NCI-H1092 (cell line): ENCODE measurements at places on chromosomes 1 and 21.

GRCh38 chr1:48776393-48777218 is at the start of gene BEND5:
TSS of gene BEND5 (minus strand) at chr1:48776891. CDS start at chr1:48776831, 60 bp downstream.
- DNase-seq, result peak; percentile 58

DNA sequence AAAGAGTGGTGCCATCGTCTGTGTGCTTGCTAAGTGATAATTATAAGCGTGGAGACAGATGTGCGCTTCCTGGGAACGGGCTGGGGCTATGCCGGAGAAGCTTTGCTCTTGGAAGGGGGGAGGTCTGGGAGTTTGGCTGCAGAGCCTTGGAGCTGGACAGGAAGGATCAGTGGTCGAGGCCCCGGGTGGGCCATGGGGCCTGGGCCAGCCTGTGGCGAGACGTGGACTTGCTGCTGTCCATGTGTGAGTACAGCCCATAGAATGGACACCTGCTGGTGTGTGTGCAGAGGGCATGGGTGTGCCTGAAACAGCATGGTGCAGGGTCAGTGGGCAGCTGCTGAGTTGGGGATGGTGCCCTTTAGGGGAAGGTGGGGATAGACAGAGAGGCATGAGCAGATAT is 121.3 kb downstream of the PCBP3 start:
- DNase-seq, result no peak

GRCh38 chr1:13956393-13956792 is 256.4 kb downstream of the PRDM2 start:
- DNase-seq, result no peak

- no peak for DNase-seq
Measured at GRCh38 chr1:151542710-151543129, 2.6 kb downstream of the TUFT1 start.

DNA sequence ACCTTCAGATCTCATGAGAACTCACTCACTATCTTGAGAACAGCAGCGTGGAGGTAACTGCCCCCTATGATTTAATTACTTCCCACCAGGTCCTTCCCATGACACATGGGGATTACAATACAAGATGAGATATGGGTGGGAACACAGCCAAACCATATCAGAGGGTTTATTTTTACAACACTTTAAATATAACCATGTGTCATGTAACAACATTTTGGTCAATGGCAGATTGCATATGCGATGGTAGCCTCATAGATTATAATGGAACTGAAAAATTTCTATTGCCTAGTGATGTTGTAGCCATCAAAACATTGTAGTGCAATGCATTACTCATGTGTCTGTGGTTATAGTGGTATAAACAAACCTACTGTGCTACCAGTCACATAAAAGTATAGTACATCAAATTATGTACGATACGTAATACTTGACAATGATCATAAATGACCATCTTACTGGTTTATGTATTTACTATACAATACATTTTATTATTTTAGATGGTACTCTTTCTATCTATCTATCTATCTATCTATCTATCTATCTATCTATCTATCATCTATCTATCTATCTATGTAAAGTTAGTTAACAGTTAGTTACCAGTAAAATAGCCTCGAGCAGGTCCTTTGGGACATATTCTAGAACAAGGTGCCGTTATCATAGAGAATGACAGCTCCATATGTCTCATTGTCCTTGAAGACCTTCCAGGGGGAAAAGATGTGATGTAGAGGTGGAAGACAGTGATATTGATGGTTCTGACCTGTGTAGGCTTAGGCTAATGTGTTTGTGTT is 12.6 kb upstream of the S100B start:
- DNase-seq, result no peak

DNA sequence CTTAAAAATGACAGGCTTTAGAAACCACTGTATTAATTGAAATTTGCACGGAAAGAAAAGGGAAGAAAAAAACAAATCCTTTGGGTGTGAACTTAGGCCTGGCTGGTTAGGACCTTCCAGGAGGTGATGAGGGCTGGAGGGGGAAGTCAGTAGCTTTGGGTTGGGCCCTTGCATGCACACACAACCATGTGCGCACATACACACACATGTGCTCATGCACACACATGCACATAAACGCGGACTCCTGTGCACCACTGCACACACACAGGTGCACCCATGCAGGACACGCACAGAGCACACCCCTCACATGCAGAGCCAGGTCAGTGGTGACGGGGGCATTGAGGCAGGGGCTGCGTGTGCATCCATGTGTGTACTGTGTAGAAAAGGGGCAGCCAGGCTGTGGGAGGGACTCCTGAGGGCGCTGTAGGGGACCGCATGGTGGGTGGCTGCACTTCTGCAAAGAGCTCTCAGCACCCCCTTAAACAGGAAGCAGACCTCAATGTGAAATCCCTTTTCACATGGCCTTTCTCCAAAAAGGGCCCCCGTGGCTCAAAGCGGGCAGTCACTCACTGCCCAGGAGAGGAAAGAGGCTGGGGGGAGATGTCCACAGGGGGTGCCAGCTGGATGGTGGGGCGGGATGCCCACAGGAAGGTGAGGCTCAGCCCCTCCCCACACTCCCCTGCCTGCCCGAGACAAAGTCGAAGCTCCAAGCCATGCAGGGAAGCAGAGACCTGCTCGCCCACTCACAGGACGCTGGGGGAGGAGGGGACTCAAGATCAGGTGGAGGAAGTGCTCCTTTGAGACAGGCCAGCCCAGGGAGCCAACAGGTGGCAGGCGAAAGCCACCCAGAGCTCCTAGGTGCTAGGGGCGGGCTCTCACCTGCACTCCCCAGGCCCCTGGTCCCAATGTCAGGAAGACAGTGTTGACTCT is 95.2 kb downstream of the ITPKB start:
- no peak for DNase-seq

DNA sequence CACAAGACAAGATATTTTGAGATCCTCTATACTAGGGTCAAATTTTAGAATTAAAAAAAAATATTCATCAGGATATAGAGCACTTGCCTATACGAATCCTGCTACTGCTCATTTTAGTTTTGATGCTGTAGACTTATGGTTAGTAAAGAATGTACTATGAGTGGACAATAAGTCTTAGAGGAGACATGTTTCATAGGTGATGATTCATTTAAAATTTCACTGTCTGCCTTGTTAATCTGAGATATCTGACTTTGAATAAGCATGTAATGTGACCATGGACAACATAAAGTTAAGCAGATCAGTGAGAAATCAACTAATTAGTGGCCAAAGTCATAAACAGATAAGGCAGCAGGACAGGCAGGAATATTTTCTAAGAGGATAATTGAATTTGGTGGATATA is 106.8 kb upstream of the HP1BP3 start:
- no peak for DNase-seq

- peak; percentile 30 for DNase-seq
Measured at GRCh38 chr1:23446661-23447310, 22.2 kb upstream of the TCEA3 start.

GRCh38 chr21:31564439-31564838 is 95.1 kb upstream of the SOD1 start:
- no peak for DNase-seq

- no peak for DNase-seq
Measured at GRCh38 chr21:44089001-44089911, 17.9 kb upstream of the PWP2 start.

DNA sequence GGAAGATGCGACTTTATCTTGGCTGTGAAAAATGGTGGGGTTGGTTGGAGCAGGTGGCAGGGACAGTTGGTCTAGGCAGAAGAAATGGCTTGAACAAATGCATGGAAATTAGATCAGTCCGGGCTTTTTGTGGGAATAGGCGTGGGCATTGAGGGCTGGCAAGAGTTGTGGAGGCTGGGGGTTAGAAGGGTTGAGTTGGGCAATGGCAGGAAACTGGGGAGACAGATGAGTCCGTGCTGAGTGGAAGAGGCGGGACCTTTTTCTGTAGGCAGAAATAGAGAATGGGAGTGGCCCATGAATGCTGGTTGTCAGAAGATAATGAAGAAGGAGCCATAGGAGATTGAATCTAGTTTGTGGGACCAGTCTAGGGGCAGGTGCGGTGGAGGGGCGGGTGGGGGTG is 6.9 kb downstream of the PDPN start:
- no peak for DNase-seq

GRCh38 chr1:169472738-169473137 is 13.0 kb downstream of the SLC19A2 start:
- no peak for DNase-seq

GRCh38 chr1:72227667-72228066 is 54.7 kb downstream of the NEGR1 start:
- DNase-seq, result no peak

DNA sequence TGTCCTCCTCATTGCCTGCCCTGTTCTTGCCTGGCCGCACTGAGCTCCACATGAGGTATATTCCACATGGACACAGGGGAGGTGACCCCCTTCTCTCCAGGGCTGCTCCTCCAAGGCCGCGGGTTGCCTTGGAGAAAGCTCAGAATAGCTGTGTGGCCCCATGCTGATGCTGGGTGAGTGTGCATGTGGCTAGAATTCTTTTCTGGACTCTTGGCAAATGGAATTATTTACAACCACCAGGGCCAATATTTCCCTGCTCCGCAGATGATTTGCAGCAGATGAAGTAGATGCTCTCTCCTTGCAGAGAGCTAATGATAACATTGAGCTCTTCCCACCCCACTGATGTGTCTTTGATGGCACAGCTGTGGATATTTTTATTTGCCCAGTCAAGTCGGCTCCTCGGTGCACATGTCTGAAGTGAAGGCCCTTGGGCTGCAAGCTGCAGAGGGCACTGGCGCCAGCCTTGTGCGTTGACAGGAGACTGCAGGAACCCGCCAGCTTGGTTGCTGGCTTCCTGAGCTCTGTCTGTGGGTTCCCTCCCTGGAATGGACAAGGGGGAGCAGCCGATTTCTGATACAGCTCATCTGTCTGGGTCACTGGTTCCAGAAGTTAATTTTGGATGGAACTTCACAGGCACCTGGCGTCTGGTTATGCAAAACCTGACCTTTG is 404.7 kb upstream of the VAMP3 start:
- DNase-seq, result peak; percentile 76

GRCh38 chr21:29349702-29350101 is 51.0 kb downstream of the BACH1 start:
- DNase-seq, result no peak

- no peak for DNase-seq
Measured at GRCh38 chr1:164999146-164999545, 357.4 kb downstream of the LMX1A start.

DNA sequence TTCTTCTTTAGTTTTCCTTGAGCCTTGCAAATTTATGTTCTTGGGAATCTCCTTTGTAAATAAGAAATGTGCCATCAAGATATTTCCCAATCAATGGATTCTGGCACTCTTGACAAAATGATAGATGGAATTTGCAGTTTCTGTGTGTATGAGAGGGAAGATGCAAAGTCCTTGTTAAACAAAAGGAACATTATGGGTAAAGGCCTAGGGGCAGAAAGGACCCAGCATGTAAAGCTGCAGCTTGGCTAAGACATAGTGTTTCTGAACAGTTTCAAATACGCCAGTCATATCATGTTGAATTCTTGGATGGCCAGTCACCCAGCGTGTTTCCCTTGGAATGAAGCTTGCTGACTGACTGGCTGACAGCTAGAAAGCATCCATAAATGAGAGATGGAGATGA is 210.8 kb downstream of the NFIA start:
- DNase-seq, result no peak

DNA sequence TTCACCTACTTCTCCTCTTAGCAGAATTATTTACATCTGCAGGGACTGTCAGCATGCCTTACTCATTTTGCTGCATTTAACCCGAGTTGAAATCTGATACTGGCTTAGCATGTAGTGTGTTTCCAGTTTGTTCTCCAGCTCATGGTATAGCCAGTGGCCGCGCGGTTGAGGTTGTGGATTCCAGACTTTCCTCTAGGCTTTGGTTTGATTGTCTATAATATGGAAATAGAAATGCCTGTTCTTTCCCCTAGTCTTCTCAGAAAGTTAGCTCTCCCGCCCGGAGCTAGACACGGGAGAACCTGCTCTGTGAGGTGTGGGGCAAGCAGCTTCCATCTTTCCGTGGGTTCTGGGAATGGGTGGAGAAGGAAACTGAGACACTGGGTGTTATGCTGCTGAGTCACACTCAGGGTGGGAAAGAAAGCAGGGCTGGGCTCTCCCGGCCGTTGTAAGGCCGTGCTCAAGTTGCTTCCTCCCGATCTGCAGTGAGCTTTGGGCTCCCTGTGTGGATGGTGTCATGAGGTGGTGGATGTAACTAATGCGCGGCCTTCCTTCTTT is 206.8 kb upstream of the TMEM51 start:
- no peak for DNase-seq

DNA sequence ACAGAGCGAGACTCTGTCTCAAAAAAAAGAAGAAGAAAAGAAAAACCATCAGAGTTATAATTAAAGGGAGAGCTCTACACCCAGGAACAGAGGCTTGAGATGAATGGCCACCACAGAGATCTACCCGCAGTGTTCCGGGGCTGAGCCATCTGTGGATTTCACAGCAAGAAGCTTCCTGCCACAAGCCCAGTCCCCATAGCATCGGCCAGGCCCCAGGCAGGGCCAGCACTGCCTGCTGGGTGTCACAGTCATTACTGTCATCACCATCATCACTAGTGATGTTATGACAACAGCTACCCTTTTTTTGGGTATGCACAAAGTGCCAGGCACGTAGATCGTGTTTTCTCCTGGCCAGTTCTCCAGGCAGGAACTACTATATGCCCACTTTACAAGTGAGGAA is 111.6 kb upstream of the VAMP3 start:
- no peak for DNase-seq

- no peak for DNase-seq
Measured at GRCh38 chr1:226733304-226733703, 5.8 kb downstream of the ITPKB start.

- peak; percentile 68 for DNase-seq
Measured at GRCh38 chr1:89987159-89987819, 7.6 kb upstream of the ZNF326 start.

- DNase-seq, result no peak
Measured at GRCh38 chr1:203915811-203916210, 54.4 kb downstream of the SNRPE start.

DNA sequence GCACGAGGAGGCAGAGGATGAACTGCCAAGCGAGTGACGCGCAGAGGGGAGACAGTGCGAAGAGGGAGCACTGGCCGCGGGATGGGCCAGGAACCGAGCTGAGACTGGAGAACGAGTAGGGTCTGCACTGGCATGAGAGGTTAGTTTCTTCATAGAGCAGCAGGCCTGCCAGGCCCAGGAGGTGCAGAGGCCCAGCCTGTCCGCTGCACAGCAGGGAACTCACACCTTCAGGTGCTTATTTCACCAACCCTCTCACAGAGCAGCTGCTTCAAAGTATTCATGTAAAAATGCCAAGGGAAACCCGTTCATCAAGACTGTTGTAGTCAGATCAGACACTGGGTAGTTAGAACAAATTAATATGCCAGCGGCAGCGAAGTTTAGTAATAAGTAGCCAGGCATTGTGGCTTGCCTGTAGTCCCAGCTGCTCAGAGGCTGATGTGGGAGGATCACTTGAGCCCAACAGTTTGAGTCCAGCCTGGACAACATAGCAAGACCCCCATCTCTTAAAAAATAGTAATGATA is 144.5 kb downstream of the SLC45A1 start:
- DNase-seq, result no peak

DNA sequence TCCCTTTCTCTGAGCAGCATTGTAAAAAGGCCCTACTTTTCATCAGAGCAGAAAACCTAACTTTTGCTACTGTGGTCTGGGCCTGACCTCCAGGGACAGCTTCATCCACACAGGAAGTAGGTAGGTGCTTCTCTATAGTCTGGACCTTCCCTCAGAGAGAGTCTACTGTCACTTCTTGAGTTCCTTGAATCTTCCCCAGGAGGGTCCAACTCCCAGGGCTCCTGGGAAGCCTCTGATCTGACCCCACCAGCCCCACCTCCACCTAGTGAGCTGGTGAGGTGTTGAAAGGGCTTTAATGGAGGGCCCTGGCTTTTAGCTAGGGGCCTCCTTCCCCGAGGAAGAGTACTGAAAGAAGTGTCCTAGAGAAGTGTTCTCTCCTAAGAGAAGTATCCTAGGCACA is 2.7 kb upstream of the VANGL2 start:
- no peak for DNase-seq

GRCh38 chr1:180923021-180923841 is 10.5 kb downstream of the KIAA1614 start:
- no peak for DNase-seq
